ENCODE measurements at places on chromosomes 4 and X. TPM values are rescaled to one million over a fixed set of nuclear protein-coding genes. Genes with fewer than 3 reads are reported as not detected.

The ZFP92 gene
- total RNA-seq: not detected

The SSX1 gene
- not detected for total RNA-seq

The EXOC1L gene
- total RNA-seq: not detected

The SERPINA7 gene
- total RNA-seq: not detected

- no peaks in the 10 kb centered on the region for H3K36me3 ChIP-seq
- peak overlapping the region; percentile 60 for H3K4me3 ChIP-seq
- peaks cover 36% of the 10 kb centered on the region for H3K27me3 ChIP-seq
- no peak overlapping the region for H3K27ac ChIP-seq
- peaks cover 5% of the 10 kb centered on the region for H3K4me1 ChIP-seq
Measured at GRCh38 chr4:30717208-30718020, 2.8 kb upstream of the PCDH7 start.

DNA sequence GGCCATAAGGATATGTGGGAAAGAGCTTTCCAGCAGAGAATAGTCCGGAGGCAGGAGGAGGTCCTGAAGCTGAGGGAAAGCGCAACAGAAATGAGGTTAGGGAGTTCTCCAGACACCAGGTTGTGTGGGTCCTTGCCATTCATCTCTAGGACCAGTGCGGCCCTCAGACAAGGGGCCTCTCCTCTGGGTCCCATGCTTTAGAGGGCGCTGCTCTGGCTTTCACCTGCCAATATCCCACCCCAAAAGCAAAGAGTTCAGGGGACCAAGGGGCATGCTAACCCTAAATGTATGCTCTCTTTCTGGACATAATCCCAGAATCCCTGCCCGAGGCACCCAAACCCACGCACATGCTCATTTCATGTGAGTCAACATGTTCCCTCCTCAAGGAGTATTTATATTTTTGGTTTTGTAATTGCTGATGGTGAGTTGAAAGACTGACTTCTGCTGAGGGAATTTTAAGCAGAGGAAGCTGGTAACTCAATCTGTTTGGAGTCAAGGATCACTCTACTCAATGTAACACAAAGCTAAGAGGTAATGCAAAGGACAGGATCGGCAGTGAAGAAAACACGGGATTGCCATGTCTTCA is 14.8 kb downstream of the RPL34 start:
- peaks cover 15% of the 10 kb centered on the region for H3K4me1 ChIP-seq
- DNase-seq: peak; percentile 51
- peaks cover 37% of the 10 kb centered on the region for H3K36me3 ChIP-seq
- H3K27me3 ChIP-seq: no peaks in the 10 kb centered on the region
- H3K4me3 ChIP-seq: no peak overlapping the region

- H3K27me3 ChIP-seq: no peaks in the 10 kb centered on the region
- no peak overlapping the region for H3K4me3 ChIP-seq
- H3K4me1 ChIP-seq: peaks cover 9% of the 10 kb centered on the region
- DNase-seq: no peak
Measured at GRCh38 chr4:78926826-78927225, 12.4 kb downstream of the PAQR3 start.

Measured in osteoblast (primary cell).